Omental fat pad (tissue), 4 donors: ENCODE measurements at places on chromosomes 1 and 21. TPM values are rescaled to one million over a fixed set of nuclear protein-coding genes. Genes with fewer than 3 reads are reported as not detected.

The SPRR2F gene
- not detected for total RNA-seq

The KRTAP12-2 gene
- not detected for total RNA-seq

The MRPL39 gene
- 18.6 TPM for total RNA-seq

The BCAR3 gene
- 43.7 TPM for total RNA-seq
